T47D (cell line): ENCODE measurements at places on chromosomes 11 and 22.

DNA sequence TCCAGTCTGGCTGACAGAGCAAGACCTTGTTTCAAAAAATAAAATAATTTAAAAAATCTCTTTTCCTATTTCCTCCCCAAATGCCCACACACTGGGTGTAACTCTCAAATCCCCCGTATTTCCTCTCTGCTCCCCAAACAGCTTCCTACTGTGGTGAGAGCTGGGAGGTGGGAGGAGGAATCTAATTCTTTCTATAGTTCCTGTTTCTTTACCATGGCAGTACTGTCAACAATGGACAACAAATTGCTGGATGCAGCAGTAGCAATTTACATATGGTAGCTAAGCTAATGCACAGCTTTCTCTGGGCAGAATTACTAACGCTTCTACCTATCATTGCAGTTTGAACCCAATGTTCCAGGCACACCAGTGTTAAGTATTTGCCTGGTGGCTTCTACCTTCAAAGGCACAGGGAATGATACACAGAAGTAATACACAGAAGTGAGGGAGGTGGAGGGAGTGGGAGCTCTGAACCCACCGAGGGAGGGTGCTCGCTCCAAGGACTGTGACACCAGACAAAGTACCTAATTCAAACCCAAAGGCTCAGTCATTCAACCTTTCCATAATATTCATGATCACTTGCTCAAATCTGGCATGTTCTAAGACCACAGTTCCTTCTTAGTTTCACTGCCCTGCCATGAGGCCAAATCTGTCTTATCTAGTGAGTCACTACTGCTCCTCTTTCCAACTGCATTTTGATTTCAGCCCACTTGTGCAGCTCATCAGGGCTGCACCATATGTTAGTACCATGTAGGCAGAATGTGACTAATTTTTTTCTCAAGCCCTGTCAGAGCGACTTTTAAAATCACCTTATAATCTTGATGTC, 37.9 kb downstream of the CELF1 start:
- DNase-seq, result no peak

GRCh38 chr11:104678408-104678807, 219.9 kb downstream of the CASP12 start:
- DNase-seq, result no peak

GRCh38 chr11:120326845-120327281, 1.8 kb downstream of the TLCD5 start:
- no peak for DNase-seq

DNA sequence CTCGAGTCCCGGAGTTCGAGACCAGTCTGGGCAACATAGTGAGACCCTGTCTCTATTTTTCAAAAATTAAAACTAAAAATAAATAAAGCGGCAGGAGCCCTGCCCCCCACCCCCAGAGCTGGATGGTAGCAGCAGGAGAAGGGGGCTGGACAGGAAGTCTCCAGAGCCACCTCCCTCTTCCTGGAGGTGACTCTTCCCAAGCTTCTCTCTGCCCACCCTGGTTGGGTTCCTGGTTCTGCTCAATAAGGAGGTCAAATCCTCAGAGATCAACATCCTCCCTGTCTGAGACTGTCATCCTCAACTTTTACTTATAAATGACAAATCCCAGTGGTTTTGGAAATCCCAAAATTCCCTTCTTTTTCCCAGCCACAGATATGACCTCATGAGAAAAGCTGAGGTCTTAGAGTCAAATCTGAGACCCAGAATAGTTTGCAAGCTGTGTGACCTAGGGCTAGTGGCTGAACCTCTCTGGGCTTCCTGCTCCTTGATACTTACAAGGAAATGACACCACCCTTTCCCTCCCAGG, 987 bp downstream of the C1QTNF6 start:
- DNase-seq, result no peak

DNA sequence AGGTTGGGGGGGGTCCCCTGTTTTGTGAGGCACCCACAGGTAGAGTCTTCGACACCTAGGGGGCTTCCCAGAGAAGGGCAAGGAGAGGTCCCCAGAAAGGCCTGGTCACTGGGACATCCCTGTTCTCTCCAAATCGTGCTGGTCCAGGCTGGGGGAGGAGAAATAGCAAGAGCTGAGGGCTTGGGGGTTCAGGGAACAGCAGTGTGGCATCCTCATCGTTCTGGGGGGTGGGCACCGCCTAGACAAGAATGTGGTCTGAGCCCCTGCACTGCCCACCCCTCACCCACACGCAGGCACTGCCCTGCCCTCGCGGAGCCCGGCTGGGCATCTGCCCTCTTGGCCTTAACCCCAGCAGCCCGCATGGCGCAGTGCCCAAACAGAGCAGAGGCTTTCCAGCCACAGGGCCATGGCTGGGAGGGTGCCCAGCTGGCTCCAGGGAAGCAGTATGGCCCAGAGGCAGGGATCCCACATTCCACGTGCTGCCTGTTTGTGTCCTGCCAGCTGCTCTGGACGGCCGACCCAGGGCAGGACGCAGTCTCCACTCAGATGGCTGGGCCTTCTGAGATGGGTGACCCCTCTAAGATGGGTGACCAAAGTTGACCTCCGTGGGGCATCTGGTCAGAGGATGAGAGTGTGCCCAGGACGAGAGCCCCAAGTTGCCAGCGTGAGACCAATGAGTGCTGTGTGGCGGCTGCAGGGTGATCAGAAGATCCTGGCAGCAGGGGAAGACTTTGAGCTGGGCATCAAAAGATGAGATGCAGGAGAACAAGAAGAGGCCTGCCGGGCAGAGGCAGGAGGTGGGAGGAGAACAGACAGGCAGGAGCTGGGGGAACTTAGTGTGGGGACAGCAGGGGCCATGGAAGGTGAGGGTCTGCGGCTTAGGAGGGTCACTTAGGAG, 14.4 kb downstream of the SCARF2 start:
- no peak for DNase-seq

- no peak for DNase-seq
Observed at GRCh38 chr22:27882507-27883290, 36.4 kb downstream of the PITPNB start.

DNA sequence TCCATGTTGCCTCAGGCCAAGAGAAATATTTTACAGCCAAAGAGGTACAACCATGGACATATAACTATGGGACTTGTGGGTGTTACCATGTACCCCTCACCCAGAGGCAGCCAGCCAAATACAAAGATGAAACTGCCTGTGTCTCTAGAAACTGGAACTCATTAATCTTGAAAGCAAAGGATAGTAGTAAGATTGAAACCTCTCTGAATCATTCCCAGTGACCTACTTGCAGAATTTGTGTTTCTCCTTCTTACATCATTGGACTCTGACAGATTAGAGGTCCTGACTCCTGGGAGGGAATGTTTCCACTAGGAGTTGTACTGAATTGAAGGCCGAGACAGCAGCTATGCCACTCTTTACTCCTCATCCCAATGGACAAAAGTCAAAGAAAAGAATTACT, 257.4 kb upstream of the UBASH3B start:
- DNase-seq, result no peak

GRCh38 chr11:41286751-41287150, 172.7 kb downstream of the LRRC4C start:
- no peak for DNase-seq

GRCh38 chr11:72225411-72225951, 914 bp downstream of the INPPL1 start:
- no peak for DNase-seq

GRCh38 chr11:34519595-34520235, 6.1 kb upstream of the ELF5 start:
- no peak for DNase-seq
